ENCODE measurements at places on chromosomes 16 and 17. TPM values are rescaled to one million over a fixed set of nuclear protein-coding genes. Genes with fewer than 3 reads are reported as not detected.

DNA sequence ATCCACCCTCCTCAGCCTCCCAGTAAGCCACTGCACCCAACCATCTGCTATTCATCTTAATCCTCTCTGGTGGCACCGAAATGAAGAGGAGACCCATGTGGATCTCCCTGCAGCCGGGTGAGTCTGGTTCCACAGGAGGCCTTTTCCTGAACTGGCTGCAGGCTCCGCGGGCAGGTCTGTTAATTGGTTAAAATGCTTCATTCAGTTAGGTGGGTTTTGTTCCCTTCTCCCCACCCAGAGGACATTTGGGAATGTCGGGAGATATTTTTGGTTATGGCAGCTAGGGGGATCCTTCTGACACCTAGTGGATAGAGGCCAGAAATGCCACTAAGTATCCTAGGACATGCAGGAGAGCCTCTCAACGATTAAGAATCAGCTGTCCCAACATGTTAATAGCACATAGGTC lies 16.7 kb downstream of the C16orf54 start:
- no peak for DNase-seq
- peaks cover 31% of the 10 kb centered on the region for H3K4me1 ChIP-seq
- no peak overlapping the region for H3K27ac ChIP-seq
- no peaks in the 10 kb centered on the region for H3K36me3 ChIP-seq

The RABEP1 gene
- total RNA-seq = 14.5 TPM

- H3K36me3 ChIP-seq = no peaks in the 10 kb centered on the region
- no peak for DNase-seq
- no peak overlapping the region for H3K4me3 ChIP-seq
- peaks cover 13% of the 10 kb centered on the region for H3K4me1 ChIP-seq
Observed at GRCh38 chr17:17447264-17447663, 29.5 kb upstream of the MED9 start.

DNA sequence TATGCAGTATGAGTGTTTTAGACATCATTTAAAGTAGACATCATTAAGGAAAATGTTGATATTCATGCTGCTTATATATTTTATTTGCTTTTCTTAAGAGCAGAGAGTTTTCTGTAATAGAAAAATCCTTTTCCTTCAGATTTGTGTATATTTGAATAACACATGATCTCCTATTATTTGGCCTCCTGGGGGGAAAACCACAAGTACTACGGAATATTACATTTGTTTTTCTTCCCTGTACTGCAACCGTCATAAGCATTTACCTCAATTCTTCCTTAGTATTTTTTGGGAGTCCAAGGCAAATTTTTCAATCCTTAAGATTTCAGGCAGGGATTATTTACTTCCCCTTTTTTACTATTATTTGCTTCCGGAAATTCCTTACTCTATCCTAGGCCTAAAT lies 6.0 kb downstream of the RSPRY1 start:
- H3K27ac ChIP-seq = no peak overlapping the region
- peaks cover 50% of the 10 kb centered on the region for H3K4me1 ChIP-seq
- H3K27me3 ChIP-seq = no peaks in the 10 kb centered on the region
- H3K36me3 ChIP-seq = no peaks in the 10 kb centered on the region

DNA sequence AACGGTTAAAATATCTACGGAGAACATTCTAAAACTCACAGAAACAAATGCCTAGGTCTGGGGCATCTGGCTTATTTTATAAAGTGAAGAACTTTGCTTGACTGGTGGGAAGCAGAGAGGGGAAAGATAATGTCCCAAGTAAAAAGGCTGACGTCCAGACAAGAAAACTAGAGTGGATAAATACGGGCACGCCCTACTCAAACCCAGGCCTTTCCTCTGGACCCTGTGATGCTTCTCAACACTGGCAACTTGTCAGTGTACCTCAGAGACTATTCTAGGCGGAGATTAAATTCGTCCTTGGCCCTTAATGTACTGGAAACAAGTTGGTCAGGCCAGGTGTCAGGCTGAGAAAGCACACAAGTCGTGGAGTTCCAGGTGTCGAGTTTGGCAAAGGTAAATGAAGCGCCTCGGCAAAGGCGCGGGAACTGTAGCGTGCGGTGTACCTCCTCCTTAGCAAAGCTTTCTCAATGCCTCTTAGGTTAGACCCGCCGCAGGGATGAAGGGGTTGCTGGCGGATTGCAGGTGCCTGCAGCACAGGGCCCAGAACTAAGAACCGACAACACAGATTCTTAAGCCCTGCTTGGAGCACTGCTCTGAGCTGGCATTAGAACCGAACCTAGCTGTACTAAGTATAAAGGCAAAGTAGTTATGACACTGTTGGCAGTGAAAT lies 668 bp upstream of the UNK start:
- H3K36me3 ChIP-seq = no peaks in the 10 kb centered on the region
- H3K27ac ChIP-seq = peak overlapping the region; percentile 99
- no peak overlapping the region for H3K4me3 ChIP-seq

DNA sequence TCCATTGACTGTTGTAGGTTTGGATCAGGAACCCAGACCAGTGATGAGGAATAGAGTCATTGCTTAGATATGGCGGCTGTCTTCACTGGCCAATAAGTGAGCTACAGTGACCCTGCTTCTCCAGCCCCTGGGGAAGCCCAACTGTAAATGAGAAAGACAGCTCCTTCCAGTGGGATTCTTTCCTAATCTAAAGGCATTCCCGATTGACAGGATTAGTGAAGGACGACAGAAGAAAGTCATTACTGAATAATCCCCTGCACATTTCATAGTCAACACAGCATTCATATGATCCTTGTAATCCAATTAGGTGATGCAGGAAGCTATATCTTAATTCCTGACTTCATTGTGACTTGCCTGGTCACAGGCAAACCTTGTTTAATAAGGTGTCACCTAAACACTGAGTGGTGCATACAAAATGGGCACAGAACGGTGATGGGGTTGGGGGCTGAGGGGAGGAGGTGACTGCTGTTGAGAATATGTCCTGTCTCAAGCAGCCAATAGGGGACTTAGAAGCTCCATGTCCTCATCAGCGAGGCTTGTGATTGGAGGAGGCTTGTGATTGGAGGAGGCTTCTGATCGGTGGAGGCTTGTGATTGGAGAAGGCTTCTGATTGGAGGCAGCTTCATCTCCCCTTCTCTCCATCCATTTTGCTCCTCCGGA lies 242.6 kb downstream of the XYLT1 start:
- no peak for DNase-seq
- H3K27me3 ChIP-seq = no peaks in the 10 kb centered on the region
- no peak overlapping the region for H3K4me3 ChIP-seq
- no peaks in the 10 kb centered on the region for H3K36me3 ChIP-seq

The SLC12A3 gene
- not detected for total RNA-seq

DNA sequence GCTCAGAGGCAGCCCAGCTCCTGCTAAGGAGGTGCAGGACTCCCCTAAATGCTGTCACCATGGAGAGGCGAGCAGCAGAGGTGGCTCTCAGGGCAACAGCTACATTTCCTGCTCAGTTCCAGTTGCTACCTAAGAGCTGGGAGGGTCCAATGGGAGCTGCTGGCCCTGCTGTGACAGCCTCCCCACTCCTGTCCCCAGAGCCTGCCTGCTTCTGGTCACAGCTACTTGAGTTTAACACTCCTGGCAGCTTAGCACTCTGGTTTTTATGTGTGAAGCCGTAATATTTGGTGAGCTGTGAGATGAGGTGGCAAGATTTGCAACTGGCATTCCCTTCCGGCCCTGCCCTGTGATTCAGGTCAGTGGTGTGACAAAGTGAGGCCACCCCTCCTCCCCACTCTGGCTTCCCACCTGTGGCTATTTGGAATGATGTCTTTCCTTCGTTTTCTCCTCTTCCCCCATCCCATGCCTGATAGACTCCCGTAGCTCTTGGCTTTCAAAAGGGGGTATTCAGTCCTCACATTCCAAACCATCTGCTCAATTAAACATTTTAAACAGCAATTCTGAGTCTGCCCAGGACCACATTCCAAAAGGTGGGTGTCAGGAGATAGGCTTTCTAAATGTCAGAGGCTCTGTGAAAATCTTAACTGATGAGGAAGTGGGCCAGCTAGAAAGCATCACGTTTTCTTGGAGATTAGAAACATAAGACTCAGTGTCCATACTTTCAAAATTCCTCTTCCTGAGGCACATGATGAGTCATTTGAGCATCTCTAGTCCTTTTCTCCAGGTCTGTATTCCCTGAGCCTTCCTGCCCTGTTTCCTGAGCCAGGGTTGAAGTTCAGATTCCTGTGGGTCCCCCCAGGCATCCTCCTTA lies 42.6 kb upstream of the SKAP1 start:
- peaks cover 4% of the 10 kb centered on the region for H3K27me3 ChIP-seq
- H3K4me3 ChIP-seq = no peak overlapping the region
- no peak overlapping the region for H3K27ac ChIP-seq
- DNase-seq = no peak
- H3K36me3 ChIP-seq = no peaks in the 10 kb centered on the region

The TERB1 gene
- total RNA-seq = not detected

DNA sequence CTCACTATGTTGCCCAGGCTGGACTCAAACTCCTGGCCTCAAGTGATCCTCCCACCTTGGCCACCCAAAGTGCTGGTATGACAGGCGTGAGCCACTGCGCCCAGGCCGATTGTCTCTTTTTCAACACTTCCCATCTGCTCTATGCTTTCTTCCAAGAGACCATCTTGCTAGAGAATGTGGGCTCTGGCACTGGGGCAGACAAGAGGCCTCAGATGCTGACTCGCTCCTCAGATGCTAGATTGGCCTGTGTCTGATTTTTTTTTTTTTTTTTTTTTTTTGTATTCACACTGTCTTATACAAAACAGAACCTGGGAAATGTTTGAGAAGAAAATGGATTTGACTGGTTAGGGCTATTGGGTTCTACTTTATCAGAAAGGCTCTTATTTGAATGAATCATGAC lies 58.2 kb downstream of the CYB5D2 start:
- peaks cover 9% of the 10 kb centered on the region for H3K36me3 ChIP-seq
- DNase-seq = no peak
- no peaks in the 10 kb centered on the region for H3K27me3 ChIP-seq
- no peaks in the 10 kb centered on the region for H3K4me1 ChIP-seq

DNA sequence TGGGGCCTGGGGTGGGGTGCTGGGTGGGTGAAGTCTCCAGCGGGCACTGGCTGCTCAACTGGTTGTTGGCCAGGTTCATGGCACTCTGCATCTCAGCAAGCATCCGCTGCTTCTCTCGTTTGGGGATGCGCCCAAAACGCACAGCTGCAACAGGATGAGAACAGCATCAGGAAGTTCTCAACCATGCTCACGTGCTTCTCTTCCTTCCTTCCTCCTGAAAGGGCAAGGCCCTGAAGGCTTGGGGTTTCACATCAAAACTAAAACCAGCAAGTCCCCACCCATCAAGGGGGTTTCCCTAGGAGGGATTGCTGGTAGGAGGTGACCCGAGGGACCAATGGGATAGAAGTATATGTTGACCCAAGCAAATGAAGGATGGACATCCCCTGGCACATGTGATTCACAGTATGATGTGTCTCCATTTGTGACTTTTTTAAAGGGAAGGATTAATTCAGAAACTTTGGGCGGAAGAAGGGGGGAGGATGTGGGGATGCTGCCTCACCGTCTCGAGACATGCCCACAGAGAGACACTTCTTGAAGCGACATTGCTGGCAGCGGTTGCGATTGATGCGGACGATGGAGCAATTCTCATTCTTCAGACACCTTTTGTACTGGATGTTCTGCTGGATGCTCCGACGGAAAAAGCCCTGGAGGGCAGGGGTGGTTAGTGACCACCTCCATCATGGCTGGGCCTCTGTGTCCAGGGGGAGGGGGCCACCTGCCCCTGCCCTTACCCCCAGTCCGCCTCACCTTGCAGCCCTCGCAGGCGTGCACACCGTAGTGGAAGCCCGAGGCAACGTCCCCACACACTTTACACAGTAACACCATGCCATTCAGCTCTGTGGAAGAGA lies 4.2 kb downstream of the NR1D1 start:
- H3K36me3 ChIP-seq = peaks cover 9% of the 10 kb centered on the region
- no peaks in the 10 kb centered on the region for H3K27me3 ChIP-seq
- peaks cover 70% of the 10 kb centered on the region for H3K4me1 ChIP-seq
- H3K4me3 ChIP-seq = no peak overlapping the region

Measured in body of pancreas (tissue), 4 donors.